GM12891 (cell line): ENCODE measurements at places on chromosomes 3 and 15.

DNA sequence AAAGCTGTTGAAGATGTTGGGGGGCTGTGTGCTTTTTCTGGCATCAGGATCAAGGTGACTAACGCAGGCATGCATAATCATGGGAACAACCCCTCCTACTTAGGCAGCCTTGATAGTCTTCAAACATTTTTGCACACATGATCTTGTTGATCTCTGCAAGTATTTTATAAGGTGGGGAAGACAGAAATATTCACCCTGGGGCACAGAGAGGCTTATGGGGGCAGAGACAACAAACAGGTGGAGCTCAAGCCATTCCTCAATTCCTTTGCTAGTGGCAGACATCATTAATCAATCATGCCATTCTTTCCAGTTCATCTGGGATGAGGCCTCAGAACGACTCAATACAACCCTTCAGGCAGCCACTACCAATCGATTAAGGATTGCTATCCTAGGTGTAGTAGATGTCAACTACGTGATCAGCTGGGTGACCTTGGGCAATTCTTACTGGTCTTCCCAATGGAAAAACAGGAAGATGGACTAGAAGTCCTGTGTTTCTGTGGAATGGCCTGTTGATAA lies 110.3 kb upstream of the SMAD3 start:
- no peak for DNase-seq

- DNase-seq: no peak
These were observed 589.3 kb upstream of the KCNMB2 start for GRCh38 chr3:177946936-177947335.

GRCh38 chr15:68626283-68626682 lies 47.5 kb downstream of the CORO2B start:
- DNase-seq: no peak

DNA sequence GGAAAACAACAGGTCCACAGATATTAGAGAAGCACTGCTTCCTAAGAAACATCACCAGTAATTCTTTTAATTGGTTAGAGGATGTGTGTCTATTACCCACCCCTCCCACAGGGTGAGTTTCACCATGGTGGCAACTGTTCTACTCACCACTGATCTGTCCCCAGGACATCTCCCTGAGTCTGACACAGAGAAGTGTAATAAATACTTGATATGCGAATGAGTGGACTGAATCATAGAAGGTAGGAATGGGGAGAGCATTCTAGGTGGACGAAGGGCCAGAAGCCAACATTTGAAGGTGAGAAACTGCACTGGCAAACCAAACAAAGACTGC lies 452.7 kb upstream of the PROK2 start:
- no peak for DNase-seq

- DNase-seq: peak; percentile 29
These were observed 52.0 kb upstream of the ULK4 start for GRCh38 chr3:42013691-42014457.

GRCh38 chr15:65207280-65207840 lies 3.9 kb downstream of the CILP start:
- DNase-seq: no peak

DNA sequence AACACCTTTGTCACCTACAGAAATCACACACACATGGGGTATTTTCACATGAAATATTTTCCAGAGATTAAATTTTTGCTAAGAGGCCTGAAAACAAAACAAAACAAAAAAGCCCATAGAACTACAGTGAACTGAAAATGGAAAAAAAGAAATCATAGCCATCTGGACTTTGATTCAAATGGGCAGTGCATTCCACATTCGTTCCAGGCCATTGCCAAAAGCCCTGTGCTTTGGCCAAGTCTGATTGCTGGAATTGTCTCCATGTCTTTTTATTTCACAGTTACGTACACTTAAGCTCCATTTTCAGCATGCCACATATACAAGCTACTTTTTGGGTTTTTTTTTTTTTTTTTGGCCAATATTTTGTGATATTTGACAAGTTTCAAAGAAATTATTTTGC lies 47.1 kb downstream of the TFG start:
- no peak for DNase-seq

DNA sequence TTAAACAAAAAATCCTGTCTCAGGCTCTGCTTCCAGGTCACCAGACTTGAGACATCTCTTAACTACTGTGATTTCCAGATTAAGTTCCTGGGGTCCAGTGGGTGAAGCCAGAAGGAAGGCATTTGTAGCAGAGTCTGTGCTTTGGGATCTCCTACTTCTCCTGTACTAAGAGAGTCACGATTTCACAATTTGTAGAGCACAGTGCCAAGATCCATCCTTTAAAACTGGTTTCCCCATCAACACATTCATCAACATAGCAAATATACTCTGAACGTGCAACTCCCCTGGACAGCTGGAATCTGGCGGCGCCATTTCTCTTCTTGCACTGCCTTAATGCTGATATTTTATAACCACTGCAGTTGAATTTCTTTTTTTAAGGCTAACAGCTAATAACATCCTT lies 33.2 kb downstream of the CDCP1 start:
- DNase-seq: no peak

- no peak for DNase-seq
These were observed 35.5 kb downstream of the UBE2E2 start for GRCh38 chr3:23238578-23238977.

GRCh38 chr3:72682936-72683452 lies 165.3 kb downstream of the SHQ1 start:
- no peak for DNase-seq

DNA sequence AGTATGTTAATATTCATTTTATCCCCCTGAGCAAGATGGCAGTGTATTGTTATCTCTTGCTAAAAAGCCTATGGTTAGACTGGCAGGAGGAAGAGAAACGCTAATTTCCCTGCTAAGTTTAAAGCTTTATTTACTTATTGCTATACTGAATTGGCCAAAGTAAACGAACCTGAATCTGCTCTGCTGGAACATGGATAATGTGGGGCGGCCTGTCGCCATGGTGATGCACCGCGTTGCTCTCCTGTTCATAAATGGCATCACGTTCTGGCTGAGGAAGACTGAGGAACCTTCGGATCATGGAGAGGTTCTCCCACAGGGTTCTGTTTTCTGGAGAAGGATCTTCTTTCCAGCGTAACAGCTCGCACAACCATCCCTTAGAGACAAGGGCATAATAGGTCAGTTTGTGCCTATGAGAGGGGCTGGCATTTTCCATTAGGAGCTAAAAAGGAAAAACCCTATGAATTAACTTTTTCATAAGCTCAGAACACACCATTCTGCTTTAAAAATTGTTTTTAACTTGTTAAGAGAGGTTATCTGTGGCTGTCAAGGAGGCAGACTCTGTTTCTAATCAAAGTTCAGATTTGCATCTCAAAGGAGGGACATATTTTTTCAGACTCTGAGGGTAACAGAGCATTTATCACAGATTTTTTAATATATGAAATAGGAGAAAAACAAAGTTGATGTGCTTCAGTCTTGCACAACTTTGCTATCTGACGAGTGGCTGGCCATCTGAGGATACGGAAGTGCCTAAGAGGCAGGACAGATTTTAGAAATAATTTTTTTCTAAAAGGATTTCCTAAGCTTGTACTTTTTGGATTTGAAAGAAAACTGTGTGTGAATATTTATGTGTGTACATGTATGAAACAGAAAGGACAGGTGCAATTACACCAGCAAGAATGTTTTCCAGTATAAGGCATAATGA lies 73.1 kb downstream of the SATB1 start:
- DNase-seq: no peak

- no peak for DNase-seq
These were observed 36.0 kb downstream of the NKIRAS1 start for GRCh38 chr3:23880703-23881339.

DNA sequence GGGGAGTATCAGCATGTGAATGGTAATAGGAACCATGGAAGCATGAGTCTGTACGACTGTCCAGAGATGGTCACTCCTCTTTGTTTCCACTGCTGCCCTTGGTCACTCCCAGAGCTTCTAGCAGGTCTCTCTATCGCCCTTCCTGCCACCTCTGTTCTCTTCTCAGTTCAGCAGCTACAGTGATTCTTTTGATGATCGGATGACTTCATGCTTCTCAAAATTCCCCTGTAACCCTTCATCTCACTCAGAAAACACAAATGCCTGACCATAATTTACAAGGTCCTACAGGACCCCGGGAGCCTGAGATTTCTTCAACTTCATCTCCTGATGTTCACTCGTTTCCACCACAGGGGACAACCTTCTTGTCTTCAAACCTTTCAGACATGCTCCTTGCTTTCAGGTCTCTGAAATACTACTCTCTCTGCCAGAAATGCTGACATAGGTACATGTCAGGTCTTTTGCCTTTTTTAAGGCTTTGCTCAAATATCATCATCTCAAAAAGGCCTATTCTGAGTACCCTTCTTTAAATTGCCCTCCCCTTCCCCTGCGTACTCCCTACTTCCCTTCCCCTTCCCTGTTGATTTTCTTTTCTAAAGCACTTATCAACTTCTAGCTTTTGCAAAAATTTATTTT lies 42.1 kb upstream of the BHLHE40 start:
- DNase-seq: no peak

DNA sequence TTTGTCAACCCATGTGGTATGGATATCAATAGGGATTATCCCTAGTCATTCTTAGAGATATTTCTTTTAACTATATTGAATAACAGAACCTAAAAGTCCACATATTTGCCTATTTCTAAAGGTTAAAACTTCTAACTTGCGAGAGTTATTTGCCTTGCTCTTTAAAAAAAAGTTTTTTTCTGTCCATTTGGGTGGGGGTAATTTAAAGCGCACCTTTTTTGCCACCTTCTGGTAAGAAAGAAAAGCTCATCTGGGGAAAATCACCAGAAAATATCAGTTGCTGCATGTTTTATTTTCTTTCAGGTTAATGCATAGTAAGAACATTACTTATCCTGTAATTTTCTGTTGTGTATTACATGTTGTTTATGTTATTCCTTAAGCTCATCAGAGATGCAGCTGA lies 242.0 kb upstream of the GOLGA6L4 start:
- no peak for DNase-seq

GRCh38 chr3:34073961-34074360 lies 275.5 kb downstream of the PDCD6IP start:
- no peak for DNase-seq

DNA sequence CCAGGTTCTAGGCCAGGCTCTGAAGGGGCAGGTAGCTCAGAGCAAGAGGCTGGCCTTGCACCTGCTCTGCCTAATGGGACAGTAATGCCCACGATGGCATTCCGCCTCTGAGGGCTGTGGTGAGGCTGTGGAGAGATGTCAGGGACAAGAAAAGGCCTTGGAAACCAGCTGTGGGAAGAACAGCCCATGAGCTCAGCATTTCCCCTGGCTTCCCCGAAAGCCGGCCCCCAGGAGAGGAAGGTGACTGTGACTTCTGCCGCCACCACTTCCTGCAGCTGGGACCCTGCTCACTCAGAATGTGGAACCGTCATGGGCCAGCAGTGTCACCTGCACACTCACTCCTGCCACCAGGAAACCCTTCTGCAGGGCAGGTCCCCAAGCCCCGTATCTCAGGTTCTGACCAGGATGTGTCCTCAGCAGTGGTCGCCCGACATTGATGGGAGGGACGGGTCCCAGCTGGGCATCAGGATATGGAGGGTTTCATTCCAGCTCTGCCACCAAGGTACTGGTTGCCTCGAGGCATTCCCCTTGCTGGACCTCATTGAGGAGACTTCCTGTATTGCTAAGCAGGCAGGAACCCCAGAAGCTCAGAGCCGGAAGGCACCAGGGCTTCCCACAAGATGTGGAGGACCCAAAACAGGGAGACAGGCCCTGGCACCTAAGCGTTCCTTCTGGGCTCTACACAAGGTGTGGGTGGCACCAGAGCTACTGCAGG lies 30.7 kb downstream of the SEMA7A start:
- no peak for DNase-seq

GRCh38 chr3:57731311-57731710 lies 24.8 kb upstream of the SLMAP start:
- DNase-seq: no peak

- no peak for DNase-seq
These were observed 466.8 kb downstream of the LPP start for GRCh38 chr3:188620752-188621151.

DNA sequence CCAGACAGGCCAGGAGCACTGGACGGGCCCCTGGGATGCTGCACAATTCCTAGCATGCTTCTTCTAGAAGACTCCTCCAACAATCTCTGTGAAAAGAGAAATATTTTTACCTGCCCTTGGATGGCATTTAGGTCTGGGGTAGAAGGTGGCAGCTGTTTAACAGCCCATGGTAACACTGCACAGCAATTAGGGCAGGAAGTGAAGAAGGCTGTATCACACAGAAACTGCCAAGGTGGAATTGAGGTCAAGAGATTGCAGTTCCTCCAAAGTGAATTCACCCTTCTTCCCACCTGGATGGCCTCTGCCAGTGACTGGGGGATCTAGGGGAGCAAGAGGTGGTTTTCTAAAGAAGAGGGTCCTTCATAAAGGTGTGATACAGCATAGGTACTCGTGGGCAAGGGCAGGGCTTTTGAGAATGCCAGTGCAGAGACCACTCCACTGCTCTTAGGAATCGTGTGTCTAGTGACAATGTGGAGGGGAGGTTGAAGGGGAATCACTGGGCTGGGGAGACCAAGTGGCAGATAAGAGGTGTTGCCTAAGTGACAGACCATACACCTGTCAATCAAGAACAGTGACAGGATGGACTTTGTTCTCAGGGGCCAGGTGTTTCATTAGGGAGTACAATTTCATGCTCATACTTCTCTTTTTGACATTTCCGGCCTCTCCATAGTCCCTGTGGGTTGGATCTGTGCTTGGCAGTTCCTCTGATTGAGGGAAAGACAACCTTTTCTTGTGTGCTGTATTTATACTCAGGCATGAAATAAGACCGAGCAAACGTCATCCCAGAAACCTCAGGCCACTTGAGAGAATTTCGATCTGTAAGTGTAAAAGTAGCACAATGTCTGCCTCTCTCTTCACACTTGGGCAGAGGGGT lies 83.5 kb upstream of the BCL6 start:
- DNase-seq: no peak

DNA sequence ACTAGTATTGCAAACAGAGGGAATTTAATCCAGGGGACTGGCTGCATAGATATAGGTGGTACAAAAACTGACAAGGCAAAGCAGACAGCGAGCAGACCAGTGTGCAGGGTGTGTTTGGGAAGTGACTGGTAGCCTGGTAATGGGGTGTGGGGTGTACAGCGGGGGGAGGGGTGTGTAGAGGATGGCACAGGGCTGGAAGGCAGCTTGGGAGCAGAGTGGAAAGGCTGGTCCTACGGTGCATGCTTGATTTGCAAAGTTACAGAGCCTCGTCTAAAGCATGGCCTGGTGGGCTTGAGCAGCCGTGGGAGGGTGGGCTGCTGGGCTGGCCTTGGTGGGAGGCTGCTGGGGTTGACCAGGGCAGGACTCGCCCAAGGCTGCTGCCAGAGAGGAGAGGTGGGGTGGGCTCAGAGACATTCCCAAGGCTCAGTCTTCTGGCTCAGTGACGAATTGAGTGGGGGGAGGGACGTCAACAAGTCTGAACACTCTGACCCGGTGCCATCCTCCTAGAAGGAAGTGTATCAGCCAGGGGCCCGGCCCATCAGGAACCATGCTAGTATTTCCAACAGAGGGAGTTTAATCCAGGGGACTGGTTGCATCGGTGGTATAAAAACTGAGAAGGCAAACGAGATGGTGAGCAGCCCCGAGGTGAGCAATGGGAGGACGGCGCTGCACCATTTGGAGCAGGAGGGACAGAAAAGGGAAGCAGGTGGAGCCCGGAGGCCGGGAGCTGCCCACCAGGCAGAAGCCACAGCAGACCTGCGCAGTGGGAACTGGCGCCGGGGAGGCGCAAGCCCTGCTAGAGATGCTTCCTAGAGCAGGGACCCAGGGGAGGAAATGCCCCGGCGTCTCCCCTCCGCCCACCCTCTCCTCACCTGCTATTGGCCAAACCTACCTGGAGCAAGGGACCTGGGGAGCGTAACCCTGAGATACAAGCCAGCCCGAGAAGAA lies 29.2 kb downstream of the CPN2 start:
- no peak for DNase-seq

- no peak for DNase-seq
These were observed 231.1 kb downstream of the GBE1 start for GRCh38 chr3:81530180-81530939.
